Posterior vena cava (tissue), 2 donors: ENCODE measurements at places on chromosomes 16 and 17.

DNA sequence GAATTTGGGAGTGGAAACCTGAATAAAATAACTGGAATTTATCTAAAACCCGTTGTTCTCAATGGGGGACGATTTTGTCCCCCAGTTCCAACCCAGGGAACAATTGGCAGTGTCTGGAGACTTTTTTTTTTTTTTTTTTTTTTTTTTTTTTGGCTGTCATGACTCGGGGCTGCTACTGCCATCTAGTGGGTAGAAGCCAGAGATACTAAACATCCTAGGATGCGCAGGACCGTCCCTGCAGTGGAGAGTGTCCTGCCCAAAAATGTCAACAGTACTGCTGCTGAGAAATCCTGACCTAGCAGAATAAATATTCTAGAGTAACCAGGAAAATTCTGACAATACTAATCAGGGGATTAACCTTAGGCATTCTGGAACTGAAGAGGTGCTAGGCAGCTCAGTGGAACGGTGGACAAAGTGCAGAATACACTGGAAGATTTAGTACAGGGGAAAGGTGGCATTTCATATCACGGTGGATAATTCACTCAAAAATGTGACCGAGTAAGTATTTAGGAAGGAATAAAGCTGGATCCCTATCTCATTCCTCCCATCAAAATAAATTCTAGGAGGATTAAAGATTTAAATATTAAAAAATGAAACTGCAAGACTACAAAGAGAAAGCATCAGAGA is 107.6 kb downstream of the SPECC1 start:
- DNase-seq, result no peak

DNA sequence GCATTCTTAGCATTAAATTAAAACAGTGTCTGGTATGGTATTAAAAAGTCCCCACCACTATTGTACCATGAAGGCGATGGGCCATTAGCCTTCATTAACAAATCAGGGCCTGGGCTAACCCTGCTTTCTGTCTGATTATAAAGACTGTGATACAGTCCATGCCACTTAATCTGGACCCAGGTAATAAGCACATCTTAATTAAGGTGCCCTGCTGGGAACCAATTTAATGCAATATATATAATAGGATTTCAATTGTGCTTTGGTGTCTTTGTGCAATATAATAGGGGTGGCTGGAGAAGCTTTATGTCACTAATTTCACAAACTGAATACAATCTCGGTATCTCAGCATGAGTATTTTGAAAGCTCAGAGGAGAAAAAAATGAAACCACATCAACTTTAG is 64.4 kb upstream of the CDH8 start:
- no peak for DNase-seq

DNA sequence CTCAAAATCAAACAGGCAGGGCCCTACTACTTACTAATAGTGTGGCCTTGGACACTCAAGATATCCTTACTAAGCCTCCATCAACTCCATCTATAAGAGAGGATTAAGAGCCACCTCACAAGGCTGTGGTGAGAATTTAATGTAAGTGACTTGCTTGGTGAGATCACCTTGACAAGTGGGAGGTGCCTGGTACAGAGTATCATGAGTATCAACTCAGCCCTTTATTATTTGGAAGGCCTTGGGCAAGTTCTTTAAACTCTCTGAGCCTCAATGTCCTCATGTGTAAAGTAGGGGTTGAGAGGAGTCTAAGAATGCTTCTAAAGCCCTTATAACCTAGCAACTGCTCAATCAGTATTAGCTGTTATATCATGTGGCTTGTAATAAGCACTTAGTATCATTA is 15.0 kb downstream of the THUMPD1 start:
- no peak for DNase-seq

DNA sequence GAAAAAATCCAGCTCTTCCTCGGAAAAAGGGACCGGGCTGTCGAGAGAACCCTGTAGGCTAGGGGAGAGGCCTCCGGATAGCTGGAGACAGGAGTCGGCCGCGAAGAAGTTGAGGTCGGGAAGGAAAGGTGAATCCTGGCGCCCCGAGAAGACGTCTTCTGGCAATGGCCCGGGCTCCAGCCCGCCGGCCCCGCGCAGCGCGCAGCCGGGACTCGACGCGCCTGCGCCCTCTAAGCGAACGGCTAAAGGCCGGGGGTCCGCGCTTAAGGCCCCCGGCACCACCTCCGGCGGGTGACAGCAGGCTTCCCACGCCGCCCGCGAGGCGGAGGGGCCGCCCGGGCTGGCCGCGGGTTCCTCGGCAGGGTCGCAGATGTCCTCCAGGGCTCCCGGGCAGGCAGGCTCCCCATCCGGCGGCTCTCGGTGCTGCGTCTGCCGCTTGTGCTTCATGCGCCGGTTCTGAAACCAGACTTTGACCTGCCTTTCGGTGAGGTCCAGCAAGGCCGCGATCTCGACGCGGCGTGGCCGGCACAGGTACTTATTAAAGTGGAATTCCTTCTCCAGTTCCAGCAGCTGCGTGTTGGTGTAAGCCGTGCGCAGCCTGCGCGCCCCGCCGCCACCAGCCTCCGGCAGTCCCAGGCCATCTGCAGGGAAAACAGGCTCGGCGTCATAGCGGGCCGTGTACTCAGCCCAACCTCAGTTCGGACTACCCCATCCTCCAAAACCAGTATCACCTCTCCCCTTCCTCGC is 1.6 kb downstream of the HOXB2 start:
- DNase-seq, result no peak

DNA sequence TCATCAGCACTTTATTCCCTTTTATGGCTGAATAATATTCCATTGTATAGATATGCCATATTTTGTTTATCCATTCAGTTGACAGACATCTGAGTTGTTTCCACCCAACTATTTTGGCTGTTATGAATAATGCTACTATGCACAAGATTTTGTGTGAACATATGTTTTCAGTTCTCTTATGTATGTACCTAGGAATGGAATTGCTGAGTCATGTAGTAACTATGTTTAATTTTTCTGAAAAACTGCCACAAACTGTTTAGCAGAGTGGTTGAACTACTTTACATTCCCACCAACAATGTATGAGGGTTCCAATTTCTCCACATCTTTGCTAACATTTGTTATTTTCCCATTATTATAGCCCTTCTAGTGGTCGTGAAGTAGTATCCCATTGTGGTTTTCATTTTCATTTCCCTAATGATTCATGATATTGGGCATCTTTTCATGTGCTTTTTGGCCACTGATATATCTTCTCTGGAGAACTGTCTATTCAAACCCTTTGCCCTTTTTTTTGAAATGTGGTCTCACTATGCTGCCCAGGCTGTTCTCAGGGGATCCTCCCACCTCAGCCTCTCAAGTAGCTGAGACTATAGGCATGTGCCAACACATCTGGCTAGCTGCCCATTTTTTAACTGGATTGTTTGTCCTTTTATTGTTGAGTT is 26.3 kb downstream of the SMURF2 start:
- DNase-seq, result no peak
